ENCODE measurements at places on chromosomes 12 and 14.
A peak's percentile ranks its signal among the peaks of the same experiment; 100 is the strongest.

GRCh38 chr14:60775296-60775695, 40.7 kb downstream of the MNAT1 start:
- peak; percentile 52 for DNase-seq

DNA sequence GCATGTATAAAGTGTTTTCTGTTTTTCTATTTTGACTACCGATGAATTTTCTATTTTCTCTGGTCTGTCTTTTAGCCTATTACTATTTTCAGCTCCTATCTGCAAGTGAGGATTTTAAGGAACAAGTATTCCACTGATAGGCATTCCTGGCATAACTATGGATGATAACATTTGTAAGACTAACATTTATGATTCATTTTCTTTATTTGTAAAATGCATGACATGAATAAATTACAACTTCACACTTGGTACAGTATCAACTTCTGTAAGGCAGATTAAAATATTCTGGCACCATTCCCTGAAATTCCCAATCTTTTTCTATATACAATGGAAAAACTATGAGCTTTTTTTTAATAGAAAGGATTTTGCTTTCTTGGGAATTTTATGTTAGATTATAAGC, 121.0 kb upstream of the GARIN2 start:
- no peak for DNase-seq

- DNase-seq, result no peak
These were observed 106.7 kb downstream of the PRMT8 start for GRCh38 chr12:3597526-3598210.

- no peak for DNase-seq
These were observed 404.9 kb downstream of the FLRT2 start for GRCh38 chr14:85934886-85935254.

DNA sequence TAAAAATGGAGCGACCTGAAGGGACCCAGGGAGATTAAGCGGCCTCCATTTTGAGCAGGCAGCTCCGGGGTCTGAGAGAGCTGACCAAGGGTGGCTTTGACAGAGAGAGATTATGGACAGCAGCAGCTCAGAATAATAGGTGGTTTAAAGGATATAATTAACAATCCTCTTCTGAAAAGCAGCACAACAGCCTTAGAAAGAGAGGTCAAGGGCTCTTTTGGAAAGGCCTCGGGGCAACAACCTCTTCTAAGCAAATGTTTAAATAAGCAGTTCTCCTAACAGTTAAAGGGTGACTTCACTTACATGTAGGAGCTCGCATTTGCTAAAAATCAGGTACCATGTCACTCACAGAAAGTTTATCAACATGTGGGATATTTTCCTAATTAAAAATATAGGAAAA, 87.2 kb upstream of the FRMD6 start:
- DNase-seq, result no peak

Data from AG20443 (cell line).